Skeletal muscle cell (primary cell): ENCODE measurements at places on chromosomes 2 and 18.

- no peak for DNase-seq
These were observed 297.1 kb downstream of the CLIP4 start for GRCh38 chr2:29412197-29412925.

- DNase-seq: peak; percentile 86
These were observed 229.5 kb downstream of the CNTNAP5 start for GRCh38 chr2:124254621-124255020.

DNA sequence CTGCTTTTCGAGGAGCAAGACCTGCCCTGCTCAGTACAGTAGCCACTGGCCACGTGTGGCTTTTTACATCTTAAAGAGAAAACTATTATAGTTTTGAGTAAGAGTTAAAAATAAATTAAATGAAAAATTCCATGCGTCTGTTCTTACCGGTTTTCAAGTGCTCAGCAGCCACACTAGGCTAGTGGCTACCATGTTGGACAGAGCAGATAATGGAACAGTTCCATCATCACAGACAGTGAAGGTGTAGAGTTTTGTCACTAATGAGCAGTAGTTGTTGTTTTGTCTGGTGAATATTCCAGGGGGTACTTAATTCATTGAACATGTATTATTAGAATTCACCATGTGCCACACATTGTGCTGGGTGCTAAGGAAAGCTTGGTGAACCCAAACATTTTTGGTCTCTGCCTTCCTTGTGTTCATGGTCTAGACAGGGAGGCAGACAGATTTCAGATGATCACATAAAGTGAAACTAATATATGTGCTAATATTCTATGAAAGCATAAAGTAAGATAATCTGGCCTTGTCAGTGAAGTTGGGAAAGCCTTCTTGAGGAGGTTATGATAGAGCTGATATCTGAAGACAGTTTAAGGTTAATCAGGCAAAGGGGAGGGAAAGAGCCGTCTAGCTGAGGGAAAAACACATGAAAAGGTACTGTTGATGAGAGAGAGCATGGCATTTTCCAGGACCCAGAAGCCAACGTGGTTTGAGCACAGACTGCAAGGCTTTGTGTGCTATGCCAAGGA, 1.4 kb downstream of the ALMS1 start:
- DNase-seq: no peak

DNA sequence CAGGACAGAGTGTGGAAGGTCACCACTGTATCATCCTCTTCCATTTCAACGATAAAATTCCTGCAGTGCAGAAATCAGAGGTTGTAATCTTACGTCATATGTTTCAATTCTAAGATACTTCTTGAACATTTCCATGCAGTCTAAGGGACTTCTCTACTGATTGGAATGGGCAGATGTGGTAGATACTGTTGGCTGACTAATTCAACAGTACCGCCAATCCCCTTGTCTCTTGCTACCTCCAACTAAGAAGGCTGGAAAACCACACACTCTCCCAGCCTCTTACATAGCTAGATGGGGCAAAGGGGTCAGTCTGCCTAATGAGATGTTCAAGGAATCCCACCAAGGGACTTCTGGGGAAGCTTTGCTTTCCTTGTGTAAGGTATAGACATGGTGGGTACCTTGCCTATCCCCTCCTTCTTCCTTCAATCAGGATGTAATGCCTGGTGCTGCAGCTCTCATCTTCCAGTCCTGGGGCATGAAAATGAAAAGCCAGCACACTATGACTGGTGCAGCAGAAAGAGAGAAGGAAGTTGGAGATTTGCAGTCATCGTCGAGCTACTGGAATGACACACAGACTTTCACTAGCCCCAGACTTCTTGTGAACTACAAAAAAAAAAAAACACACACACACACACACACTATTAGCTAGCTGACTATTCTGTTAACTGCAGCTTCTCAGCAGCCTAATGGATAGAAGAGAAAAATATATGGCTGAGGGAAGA, 84.1 kb downstream of the ALPK2 start:
- no peak for DNase-seq

DNA sequence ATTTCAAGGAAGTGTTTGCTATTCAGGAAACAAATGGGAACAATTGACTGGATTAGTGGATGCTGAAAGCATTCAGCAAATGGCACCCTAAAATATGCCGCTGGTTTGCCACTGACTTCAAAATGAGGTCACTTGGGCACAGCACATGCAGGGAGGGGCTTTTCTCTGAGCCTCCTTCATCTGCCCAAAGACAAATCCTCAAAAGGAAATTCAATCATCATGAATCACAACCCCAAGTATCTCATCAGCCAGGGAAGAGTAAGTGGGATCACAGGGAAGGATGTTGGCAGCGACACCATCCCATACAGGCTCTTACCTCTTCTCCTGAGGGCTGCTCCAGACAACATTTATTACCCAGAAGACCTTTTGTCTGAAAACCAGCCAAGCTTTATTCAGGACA, 14.4 kb upstream of the SP140L start:
- DNase-seq: no peak

GRCh38 chr2:208013285-208014178, 11.8 kb downstream of the PLEKHM3 start:
- no peak for DNase-seq

- DNase-seq: peak; percentile 49
These were observed 192.2 kb upstream of the LRRTM1 start for GRCh38 chr2:80496775-80497174.

DNA sequence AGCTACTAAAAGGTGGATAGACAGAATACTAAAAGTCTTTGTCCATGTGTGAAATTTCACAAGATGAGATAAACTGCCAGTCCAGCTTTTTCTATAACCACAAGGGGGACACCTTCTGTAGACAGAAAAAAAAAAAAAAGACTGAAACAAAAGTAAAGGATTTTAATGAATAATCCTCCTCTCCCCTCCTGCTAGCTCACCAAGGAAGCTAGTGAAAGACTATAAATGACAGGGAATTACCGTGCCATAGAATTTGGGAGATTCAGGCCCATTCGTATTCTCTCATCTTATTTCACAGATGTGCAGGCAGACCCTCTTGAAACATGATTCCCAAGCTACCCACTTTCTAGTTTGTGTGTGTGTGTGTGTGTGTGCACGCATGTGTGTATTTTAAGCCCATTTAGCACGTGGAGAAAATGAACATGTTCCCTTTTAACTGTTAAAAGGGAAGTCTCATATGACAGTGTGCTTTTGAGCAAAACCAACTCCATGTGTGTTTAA, 36.3 kb upstream of the SLC8A1 start:
- no peak for DNase-seq

DNA sequence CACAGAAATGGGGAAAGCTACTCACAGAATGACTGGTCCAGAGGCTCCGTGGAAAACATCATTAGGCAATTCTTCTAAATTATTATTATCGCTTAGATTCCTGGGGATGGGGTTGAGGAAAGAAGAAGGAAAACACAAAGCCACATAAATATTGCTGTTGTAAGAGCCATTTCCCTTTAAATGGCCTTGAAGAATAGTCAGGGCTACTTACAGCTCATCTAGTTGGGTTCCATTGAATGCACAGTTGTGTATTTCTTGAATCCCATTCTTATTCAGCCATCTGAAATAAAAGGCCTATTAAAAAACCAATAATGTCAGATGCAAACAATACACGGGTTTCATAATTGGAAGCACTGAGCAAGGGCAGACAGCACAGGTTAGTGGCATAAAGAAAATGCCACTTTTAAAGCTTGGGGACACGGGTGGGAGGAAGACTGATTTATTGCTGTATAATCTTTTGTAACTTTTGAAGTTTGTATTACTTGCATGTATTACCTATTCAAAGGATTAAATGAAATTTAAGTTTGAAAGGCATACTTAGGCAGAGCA, 171.4 kb downstream of the FSHR start:
- DNase-seq: no peak

- peak; percentile 32 for DNase-seq
These were observed 21.8 kb downstream of the ATG4B start for GRCh38 chr2:241659150-241659739.

DNA sequence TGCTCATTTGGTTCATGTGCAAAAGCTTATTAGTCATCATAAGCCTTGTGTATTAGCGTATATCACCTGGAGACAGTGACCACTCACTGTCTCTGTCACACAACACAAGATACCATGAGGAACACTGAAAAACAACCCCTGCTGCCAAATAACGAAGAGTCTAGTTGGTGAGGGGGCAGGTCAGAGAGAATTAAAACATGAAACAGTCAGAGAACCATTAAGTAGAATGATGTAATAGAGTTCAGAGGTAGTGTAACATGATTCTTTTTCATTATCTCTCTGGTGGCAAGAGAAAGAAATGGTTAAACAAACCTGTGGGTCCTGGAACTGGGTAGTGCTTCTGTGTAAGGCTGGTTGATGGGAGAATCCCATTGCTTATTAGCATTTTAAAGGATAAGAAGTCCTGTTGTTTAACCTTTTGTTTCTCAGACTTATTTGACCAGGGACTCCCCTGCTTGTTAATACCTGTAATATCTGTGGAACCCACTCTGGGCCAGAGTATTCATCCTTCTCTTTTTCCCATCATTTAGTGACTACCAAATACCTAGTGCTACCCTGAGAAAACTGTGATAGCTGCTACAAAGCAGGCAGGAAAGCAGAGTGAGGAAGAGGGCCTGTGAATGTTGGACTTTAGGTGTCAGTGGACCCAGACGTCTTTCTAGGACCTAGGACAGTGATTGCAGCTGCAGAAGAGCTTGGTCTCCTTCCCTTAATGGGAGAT, 38.0 kb downstream of the PTRHD1 start:
- DNase-seq: no peak

GRCh38 chr2:232386740-232387450, 8.3 kb downstream of the ALPP start:
- no peak for DNase-seq

GRCh38 chr18:23563377-23564043, 22.8 kb downstream of the NPC1 start:
- DNase-seq: no peak

- no peak for DNase-seq
These were observed 215.3 kb upstream of the GULP1 start for GRCh38 chr2:188076149-188077056.

DNA sequence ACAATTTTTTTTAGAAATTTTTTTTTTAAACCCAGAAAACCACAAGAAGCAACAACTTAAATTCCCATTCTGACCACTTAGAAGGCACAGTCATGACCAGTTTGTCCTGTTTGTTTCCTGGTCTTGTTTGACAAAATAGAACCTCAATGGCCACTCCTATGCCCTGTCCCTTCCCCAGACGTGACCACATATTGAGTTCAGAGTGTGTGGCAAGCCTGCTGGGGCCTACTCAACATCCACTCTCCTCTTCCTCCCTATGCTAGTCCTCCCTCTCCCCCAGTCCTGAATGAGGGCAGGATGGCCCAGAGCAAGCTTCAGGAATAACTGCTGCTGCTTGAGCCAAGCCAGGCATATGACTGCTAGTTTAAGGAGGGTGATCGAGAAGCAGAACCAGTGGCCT, 89.6 kb downstream of the PRELID3A start:
- no peak for DNase-seq

DNA sequence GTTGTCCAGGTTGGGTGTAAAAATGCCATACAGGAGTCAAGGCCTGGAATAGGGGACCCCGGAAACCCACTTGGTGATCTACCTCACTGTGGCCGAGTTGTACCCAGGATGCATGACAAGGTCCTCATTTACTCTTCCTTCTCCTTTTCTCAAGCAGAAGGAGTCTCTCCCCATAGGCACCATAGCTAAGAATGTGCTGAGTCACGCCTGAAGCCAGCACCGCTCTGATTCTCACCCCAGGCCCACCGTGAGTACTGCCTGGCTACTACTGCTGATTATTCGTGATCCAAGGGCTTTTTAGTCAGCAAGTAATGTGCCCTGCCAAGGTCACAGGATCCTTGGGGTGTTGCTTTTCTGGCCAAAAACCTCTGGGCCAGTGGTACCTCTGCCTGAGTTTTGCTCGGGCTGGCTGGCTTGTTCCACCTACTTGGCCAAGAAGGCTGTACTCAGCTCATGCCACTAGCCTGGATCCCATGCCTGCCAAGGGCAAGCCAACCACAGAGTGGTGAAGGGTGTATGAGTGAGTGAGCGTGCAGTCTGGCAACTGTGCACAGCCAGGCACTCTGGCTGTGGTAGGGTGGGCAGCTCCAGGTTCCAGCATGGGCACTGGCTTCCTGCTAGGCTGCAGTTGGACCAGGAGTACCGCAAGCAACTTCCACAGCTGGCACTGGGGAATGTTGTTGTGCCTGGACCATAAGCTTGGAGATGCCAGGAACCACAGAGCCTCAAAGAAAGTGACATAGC, 650.1 kb upstream of the VRK2 start:
- DNase-seq: no peak

DNA sequence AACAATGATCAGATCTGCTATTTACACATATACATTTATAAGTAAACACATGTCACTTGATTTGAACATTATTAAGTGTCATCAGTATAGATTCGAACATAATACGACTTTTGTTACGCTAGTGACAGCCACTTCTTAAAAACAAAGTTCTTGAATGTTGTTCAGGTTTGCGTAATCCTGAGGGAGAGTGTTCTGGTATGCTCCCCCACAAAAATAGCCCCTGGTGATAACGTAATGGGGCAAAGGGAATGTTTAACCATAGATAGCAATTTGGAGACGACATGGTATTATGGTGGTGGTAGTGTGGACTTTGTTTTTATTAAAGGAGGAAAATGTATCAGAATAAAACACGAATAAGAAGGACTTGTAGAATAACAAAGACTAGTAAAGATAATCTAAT, 90.6 kb downstream of the PLEKHM3 start:
- no peak for DNase-seq

DNA sequence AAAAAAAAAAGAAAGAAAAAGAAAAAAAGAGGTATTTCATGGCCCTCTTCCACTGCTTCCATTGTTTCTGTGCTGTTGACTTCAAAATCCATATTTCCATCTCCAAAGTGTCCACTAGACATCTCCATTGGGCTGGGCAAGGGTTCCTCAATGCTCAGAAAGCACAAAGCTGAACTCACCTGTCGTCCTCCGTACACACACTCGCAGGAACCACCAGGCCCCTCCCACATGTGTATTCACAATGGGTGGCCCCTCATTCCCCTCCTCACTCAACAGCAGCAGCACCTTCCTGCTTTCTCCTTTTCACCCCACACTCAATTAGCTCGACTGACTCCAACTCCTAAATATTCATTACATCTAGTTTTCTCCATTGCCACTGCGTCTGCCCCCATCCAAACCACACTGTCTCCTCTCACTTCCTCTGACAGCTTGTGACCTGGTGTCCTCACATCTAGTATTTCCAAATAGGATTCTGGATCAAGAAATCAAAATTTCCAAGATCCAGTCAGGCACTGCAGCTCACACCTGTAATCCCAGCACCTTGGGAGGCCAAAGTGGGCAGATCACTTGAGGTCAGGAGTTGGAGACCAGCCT, 25.2 kb downstream of the OSBPL1A start:
- no peak for DNase-seq

GRCh38 chr18:24023185-24023814, 8.7 kb downstream of the TTC39C start:
- DNase-seq: no peak
